Caco-2 (cell line): ENCODE measurements at places on chromosomes 2 and 18.

- DNase-seq: no peak
These were observed 23.8 kb downstream of the SOWAHC start for GRCh38 chr2:109637749-109638570.

GRCh38 chr18:74175658-74176057, 27.3 kb downstream of the TIMM21 start:
- no peak for DNase-seq

DNA sequence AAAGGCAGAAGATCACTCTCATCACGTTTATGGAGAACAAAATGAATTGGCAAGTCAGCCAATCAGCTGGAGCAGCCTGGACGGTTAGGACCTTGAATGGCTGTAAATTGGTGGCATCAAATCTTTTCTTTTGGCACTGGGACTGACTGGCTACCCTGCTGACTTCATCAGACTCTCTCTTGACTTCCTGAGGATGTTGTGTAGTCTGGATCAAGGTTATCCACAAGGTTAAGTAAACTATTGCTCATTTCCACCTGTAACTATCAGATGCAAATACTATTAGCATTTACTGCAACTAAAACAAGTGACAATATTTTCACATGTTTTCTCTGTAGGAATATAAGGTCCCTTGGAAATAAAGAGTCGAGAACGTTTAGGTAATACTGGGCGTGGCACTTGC, 134.3 kb upstream of the RASGRP3 start:
- DNase-seq: no peak

DNA sequence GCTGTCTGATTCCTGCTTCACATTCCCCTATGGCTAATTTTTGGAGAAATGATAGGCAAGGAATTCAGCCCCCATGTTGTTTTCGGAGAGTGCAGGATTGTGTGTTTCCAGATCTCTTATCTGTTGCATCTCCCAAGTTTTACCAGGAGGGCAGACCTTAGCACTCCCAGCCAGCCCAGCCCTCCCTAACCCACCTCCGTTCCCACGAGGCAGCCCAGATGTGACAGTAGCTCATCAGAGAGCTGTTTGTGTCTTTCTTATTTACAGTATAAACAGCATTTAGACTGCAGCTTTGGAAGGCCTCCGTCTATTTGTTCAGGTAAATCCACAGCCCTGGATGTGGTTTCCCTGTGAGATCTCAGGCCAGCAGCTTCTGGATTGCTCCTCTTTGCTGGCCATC, 91.6 kb downstream of the THNSL2 start:
- no peak for DNase-seq
